Stimulated activated CD4-positive, alpha-beta T cell treated with anti-CD3 and anti-CD28 coated beads, Interleukin-4, amount 100 ng/mL, for 4 hours (primary cell): ENCODE measurements at places on chromosomes 12 and 14.
A peak's percentile ranks its signal among the peaks of the same experiment; 100 is the strongest.

GRCh38 chr14:33676891-33677290 is 274.0 kb downstream of the EGLN3 start:
- no peak for DNase-seq

DNA sequence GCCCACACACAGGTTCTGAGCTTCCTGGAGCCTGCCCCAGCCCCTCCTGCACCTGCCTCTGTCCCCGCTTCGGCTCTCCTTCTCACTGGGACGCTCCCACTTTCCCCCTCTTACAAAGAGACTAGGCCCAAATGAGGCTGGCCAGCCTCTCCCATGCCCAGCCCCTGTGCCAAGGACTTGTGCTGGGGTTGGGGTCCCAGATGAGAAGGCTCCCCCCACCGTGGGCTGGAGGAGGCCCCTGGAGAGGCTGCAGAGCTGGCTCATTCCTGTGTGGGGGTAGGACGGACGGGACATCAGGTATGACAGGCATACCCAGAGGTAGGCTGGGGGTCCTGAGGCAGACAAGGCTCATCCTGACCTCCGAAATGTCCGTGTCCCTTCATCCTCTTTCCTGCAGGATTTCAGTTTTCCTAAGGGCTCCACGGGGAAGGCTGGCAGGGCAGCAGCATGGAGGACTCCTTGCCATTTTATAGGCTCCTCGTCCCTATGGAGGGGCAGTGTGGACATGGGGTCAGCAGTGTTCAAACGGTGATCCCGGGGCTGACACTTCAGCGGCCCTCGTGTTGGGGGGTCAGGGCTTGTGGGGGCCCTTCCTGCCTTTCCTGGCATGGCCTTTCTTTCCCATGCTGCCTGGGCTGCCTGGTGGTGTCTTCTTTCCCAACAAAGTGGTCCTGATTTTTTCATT is 49.1 kb upstream of the MEG3 start:
- no peak for DNase-seq

DNA sequence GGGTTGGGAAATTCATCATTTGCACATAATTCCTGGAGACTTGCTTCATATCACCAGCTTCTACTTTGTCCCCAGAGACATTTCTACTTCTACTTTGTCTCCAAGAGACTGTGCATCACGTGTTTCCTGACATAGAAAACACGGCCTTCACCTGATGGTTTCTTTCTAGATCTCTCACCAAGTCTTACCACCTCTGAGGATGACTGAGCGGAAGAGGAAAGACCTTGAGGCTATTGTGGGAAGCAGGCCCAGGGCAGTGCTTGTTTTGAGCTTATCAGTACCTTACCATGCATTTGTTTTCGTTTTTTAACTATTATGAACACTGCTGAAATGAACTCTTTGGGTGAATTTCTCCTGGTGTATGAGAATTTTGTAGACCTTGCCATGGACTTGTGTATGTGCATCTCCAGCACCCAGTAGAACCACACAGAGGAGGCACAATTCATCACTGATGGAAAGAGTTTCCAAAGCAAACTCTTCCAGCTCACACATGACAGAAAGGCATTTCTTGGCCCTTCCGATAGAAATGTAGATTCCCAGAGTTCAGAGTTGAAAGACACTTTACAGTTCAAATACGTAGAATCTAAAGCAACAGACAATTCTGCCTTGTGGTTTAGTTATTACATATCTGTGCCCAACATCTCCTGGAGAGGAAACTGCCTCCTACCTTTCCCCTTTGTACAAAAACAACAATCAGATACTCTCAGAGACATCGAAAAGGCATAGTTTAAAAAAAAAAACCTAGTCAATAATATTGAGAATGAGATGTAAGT is 434.7 kb downstream of the FUT8 start:
- peak; percentile 66 for DNase-seq

- DNase-seq = no peak
Measured at GRCh38 chr12:2794191-2794735, 507 bp upstream of the FKBP4 start.

DNA sequence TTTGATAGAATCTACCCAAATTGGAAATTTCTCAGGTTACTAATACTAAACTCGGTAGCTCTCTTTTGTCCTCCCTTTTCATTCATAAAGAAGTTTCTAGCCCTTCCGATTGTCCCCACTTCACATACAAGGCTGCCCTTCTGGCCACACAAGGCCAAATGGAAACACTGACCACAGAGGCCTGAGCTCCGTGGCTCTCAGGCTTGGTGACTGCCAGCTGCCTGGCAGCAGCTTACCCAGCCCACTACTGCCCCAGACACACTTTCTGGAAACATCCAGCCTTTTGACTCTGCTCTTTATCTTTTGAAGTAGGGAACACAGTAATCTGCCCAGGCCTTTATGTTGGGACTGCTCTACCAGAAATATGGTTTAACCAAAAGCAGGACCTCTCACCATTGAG is 167.2 kb downstream of the GCH1 start:
- no peak for DNase-seq

- peak; percentile 90 for DNase-seq
Measured at GRCh38 chr12:47963340-47964040, at the start of gene TMEM106C. TMEM106C (plus strand) TSS chr12:47963596; CDS start chr12:47964237, 641 bp downstream.

- no peak for DNase-seq
Measured at GRCh38 chr12:96336489-96336888, 63.8 kb downstream of the CDK17 start.

GRCh38 chr12:69052613-69053408 is 119.8 kb upstream of the CPM start:
- DNase-seq = peak; percentile 30

GRCh38 chr12:43060742-43061141 is 471.2 kb upstream of the PRICKLE1 start:
- no peak for DNase-seq

DNA sequence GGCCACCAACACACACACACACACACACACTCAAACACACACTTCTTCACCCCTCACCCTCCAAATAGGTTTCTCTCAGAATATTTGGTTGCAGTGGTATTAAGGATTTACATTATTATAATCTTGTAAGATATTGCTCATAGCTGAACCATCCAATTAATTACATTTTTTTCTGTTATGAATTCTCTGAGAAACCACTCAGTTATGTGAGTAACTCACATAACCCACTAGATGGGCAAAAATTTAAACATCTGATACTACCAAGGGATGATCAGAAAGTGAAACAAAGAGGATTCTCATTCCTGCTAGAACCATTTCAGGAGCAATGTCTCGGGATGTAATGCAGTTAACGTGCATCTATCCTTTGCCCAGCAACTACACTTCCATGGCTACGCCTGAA is 31.6 kb downstream of the TMTC1 start:
- no peak for DNase-seq

DNA sequence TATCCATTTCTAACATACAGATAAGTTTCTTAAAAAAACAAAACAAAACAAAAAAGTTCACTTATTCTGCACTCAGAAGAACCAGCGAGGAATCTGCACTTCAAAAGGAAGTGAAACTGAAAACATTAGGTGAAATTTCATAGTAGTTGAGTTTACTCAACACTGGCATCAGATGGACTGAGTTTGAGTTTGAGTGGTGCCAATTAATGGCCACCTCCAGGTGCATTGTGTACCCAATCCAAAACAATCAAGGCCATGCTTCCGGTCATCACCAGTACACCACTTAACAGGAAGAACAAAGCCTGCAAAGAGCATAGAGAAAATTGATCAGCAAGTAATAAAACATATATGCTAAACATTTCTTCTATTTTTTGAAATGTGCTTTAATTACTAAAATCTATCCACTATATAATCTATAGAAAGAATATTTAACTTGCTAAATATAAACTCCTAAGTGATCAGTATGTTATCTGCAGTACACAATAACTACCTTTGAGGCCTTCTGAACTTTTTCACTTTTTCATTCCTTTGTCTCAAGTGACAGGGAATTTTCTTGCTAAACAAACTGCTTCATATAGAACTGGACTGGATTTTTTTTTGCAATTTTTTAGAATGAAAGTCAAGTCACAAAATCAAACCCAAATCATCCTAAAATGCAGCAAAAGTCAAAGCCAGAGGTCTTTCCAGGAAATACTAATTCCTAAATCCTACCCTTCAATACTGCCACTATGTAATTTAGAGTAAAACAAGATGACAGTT is 11.5 kb downstream of the SLC38A2 start:
- no peak for DNase-seq

DNA sequence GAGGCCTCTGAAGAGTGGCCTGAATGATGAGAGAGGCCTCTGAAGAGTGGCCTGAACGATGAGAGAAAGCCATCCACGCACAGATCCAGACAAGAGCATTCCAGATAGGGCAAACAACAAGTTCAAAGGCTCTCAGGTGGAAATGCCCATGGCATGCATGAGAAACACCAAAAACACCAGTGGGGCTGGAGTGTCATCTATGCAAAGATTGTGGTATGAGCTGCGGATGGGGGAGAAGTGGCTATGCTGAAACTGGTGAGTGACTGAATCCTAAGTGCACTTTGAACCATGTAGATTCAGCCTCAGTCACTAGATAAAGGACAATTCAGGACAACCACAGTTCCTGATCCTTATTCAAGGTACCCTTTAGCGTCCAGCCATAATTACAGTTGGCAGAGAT is 79.4 kb upstream of the GZMB start:
- DNase-seq = no peak

GRCh38 chr12:110349514-110350151 is 53.9 kb downstream of the ANAPC7 start:
- peak; percentile 45 for DNase-seq

DNA sequence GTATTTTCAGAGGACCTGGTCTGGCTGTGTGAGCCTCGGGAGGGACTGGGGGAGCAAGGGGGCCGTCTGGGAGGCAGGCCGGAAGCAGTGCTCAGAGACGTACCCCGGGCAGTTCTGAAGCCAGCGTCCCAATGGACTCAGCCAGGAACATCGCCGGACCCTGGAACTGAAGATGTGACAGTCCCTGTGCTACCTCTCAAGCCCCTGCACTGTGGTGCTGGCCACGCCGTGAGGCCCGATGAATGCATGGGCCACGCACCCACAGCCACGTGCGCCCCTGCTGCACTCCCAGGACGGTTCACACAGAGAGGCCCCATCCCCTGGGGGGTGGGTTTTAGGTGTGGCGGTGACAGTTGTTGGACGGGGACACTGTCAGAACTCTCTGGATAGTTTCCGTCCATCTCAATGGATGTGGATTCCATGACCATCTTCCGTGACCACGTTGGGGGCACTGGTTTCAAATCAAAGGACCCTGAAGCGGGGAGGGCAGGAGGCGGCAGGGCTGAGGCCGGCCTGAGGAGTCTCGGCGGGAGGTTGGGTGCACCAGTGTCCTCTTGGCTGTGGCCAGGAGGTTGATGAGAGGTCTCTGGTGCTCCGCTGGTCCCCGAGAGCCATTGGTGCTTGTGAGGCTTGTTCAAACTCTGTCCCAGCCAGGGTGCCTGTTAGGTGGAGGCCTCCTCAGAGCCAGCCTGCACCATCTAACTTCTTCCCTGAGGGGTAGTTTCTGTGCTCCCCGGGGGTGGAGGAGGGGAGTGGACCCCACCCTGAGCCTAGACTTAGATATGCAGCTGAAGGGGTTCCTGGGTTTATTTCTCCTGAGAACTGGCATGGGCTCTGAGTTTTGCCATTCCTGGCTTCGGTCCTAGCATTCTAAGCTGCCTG is 36.3 kb upstream of the TSPAN9 start:
- DNase-seq = no peak

DNA sequence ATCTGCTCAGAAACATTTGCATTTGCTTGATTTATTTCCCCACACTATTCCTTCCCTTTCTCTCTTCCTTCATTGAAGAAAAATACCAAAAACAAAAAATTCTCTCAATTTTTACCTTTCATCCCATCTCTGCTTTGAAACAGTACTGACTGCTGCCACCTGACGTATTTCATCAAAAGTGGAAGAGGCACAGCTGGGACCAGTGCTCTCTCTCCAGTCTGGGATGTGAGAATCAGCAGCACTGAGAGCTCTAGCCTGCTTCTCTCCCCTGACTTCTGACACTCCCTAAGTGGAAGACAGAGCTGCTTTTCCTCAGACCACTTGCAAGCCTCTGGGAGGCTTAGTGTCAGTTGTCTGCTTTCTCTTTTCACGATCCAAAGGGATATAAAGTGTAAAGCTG is 36.9 kb downstream of the TTLL5 start:
- no peak for DNase-seq

DNA sequence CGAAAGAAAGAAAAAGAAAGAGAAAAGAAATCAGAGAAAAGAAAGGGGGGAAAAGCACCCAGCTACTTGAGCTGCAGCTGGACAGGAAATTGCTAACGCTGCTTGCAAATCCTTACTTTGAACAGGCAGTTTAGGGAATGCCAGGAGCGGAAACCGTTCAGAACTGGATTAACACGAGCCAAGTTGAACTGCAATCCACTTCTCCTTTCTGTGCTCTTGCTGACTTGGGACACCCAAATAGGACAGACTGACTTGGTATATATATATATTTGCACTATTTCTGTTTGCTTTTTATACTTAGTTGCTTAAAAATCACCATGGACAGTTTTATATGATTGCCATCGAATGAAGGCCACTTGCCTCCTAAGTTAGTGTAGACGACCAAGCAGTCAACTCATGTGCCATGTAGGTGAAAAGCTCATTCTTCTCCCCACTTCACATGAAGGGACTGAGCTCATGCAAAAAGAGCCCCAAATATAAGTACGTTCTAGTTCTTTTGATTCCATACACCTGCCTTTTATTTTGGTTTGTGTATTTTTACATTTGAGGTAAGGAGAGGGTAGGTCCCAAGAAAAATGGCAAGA is 5.5 kb downstream of the DUSP6 start:
- DNase-seq = no peak

- DNase-seq = no peak
Measured at GRCh38 chr12:47224563-47225133, 144.9 kb upstream of the AMIGO2 start.

DNA sequence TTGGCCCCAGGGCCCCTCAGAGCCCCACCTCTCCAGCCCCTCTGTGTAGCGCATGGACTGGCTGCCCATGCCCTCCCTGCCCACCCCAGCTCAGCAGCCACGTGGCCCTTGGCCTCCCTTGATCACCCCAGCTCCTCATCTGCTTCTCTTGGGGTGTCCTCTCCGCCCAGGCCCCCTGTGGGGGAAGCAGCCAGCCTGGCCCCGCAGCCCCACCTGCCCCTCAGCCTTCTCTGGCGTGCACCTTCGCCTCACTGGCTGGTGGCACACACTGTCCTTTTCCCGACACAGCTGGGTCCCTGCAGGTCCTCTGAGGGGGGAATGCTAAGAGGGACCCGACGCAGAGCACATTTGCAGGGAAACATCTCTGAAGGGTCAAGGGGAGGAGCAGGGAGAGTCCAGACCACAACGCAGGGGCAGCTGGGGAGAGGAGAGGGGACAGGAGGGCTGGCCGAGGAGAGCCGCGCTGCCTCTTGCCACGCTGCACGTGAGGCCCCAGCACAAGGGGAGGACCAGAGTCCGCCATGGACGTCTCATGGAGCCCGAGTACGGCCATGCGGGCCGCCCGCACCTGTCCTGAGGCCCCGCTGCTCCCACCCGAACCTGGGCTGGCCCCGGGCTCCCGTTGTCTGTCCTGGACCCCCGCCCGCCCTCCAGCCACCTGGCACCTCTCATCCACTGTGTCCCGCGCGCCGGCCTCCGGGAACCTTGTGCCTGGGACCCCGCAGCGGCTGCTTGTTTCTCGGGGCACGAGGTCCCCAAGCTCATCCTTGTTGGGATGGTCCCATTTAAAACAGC is 36.1 kb downstream of the PACS2 start:
- DNase-seq = no peak

- no peak for DNase-seq
Measured at GRCh38 chr12:72511906-72512305, 239.7 kb downstream of the TRHDE start.

- no peak for DNase-seq
Measured at GRCh38 chr12:124706363-124706762, 139.0 kb upstream of the NCOR2 start.
